HCT116 (cell line): ENCODE measurements at places on chromosomes 7 and 10. TPM values are rescaled to one million over a fixed set of nuclear protein-coding genes. Genes with fewer than 3 reads are reported as not detected.

GRCh38 chr10:15169555-15170401 lies 1.3 kb upstream of the NMT2 start:
- H3K27me3 ChIP-seq = no peaks in the 10 kb centered on the region
- no peak overlapping the region for H3K27ac ChIP-seq
- peaks cover 18% of the 10 kb centered on the region for H3K4me1 ChIP-seq
- no peaks in the 10 kb centered on the region for H3K36me3 ChIP-seq
- no peak for DNase-seq

DNA sequence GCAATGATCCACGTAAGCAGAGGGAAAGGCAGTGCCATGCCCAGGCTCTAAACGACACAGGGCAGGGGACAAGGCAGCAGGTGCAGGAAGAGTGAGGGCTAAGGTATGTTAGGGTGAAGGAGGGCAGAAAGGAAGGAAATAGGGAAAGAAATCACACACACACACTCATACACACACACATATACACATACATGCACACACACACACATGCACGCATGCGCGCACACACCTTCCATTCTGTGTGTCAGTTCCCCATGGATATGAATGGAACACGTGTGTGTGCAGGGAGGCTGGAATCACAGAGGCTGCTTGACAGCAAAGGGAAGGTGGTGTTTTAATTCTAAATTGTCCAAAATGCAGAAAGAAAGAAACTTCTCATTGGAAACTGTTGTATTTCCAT lies 6.2 kb upstream of the PHYH start:
- no peak overlapping the region for H3K4me3 ChIP-seq
- H3K27ac ChIP-seq = no peak overlapping the region
- H3K27me3 ChIP-seq = no peaks in the 10 kb centered on the region
- H3K4me1 ChIP-seq = peaks cover 11% of the 10 kb centered on the region
- no peaks in the 10 kb centered on the region for H3K36me3 ChIP-seq

DNA sequence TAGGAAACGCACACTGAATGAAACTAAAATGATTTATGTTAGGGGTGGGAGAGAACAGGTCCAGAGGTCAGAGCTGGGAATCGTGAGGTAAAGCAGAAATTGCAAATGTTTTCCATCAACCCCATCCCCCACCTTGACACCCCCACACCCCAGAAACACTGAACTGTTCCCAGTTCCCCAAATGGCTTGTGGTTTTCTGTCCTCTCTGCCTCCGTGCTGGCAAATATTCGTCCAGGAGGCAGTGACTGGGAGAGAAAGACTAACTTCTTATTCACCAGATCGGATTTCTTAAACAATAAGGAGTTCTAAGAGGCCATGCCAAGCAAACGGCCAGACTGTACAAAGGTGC lies 730 bp upstream of the RASSF4 start:
- peak overlapping the region; percentile 50 for H3K27ac ChIP-seq
- H3K36me3 ChIP-seq = no peaks in the 10 kb centered on the region
- H3K27me3 ChIP-seq = no peaks in the 10 kb centered on the region
- peaks cover 3% of the 10 kb centered on the region; the same call in 1 of the 2 replicates for H3K4me1 ChIP-seq
- peak overlapping the region; percentile 75 for H3K4me3 ChIP-seq

- H3K4me1 ChIP-seq = no peaks in the 10 kb centered on the region
- H3K27me3 ChIP-seq = no peaks in the 10 kb centered on the region; the same call in 1 of the 2 replicates
- H3K27ac ChIP-seq = no peak overlapping the region
- H3K4me3 ChIP-seq = no peak overlapping the region
- DNase-seq = no peak
- H3K36me3 ChIP-seq = no peaks in the 10 kb centered on the region
Observed at GRCh38 chr7:4056552-4057288, 625.4 kb upstream of the FOXK1 start.

GRCh38 chr10:78269060-78269459 lies 235.4 kb downstream of the RPS24 start:
- H3K27me3 ChIP-seq = no peaks in the 10 kb centered on the region; the same call in 1 of the 2 replicates
- no peak for DNase-seq
- no peak overlapping the region for H3K4me3 ChIP-seq

DNA sequence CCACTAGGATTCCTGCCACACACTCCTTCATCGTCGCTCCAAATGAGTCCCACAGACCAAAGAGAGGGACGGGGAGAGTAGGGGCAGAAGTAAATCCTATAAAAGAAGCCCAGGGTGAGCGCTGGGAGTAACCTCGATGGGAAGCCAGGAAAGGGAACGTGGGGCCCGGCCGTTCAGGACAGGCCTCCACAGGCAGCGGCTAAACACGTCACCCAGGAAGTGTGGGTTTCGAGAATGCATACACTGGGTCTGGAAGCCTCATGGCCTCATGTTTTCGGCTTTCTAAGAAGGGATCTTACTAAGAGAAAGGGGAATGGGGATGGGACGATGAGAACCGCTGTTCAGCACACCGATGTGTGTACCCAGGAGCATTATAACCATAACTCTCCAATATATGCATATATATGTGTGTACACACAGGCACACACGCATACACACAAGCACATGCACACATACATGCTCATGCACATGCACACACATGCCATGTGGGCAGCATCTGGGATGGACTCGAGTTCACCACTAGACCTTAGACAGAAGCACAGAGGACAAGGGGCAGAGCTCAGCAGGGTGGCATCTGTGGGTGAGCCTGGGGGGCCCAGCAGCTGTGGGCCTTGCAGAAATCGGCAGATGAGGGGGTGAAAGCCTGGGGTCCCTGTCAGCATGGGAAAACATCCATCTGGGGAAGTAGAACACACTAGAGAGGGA lies 14.8 kb upstream of the CNPY1 start:
- no peak overlapping the region for H3K27ac ChIP-seq
- H3K27me3 ChIP-seq = no peaks in the 10 kb centered on the region
- H3K4me1 ChIP-seq = no peaks in the 10 kb centered on the region
- no peaks in the 10 kb centered on the region for H3K36me3 ChIP-seq

GRCh38 chr10:67036808-67037207 lies 111.0 kb downstream of the LRRTM3 start:
- no peaks in the 10 kb centered on the region for H3K36me3 ChIP-seq
- DNase-seq = no peak
- no peaks in the 10 kb centered on the region for H3K27me3 ChIP-seq

The TMEM196 gene
- not detected for total RNA-seq

- peaks cover 25% of the 10 kb centered on the region for H3K4me1 ChIP-seq
- DNase-seq = no peak
- no peak overlapping the region for H3K4me3 ChIP-seq
- H3K27ac ChIP-seq = peak overlapping the region; percentile 8; the same call in 1 of the 2 replicates
- H3K27me3 ChIP-seq = no peaks in the 10 kb centered on the region
- no peaks in the 10 kb centered on the region for H3K36me3 ChIP-seq
Observed at GRCh38 chr7:101536668-101537067, 92.4 kb downstream of the MYL10 start.

- H3K27ac ChIP-seq = no peak overlapping the region
- H3K4me1 ChIP-seq = peaks cover 22% of the 10 kb centered on the region
- no peak overlapping the region for H3K4me3 ChIP-seq
- no peaks in the 10 kb centered on the region for H3K36me3 ChIP-seq
Observed at GRCh38 chr10:4280461-4281189, 495.6 kb upstream of the KLF6 start.

The RGS10 gene
- 96.7 TPM for total RNA-seq

GRCh38 chr7:93140582-93141191 lies 7.5 kb downstream of the SAMD9L start:
- no peak for DNase-seq
- no peak overlapping the region for H3K27ac ChIP-seq
- H3K4me1 ChIP-seq = no peaks in the 10 kb centered on the region
- H3K36me3 ChIP-seq = no peaks in the 10 kb centered on the region
- no peak overlapping the region for H3K4me3 ChIP-seq

GRCh38 chr10:89853781-89854191 lies 152.4 kb downstream of the KIF20B start:
- no peaks in the 10 kb centered on the region for H3K36me3 ChIP-seq
- DNase-seq = no peak
- no peak overlapping the region for H3K4me3 ChIP-seq
- no peaks in the 10 kb centered on the region for H3K4me1 ChIP-seq

The ANXA8 gene
- 0.25 TPM for total RNA-seq

The MACC1 gene
- 9.8 TPM for total RNA-seq

The WNT16 gene
- 152 TPM for total RNA-seq

DNA sequence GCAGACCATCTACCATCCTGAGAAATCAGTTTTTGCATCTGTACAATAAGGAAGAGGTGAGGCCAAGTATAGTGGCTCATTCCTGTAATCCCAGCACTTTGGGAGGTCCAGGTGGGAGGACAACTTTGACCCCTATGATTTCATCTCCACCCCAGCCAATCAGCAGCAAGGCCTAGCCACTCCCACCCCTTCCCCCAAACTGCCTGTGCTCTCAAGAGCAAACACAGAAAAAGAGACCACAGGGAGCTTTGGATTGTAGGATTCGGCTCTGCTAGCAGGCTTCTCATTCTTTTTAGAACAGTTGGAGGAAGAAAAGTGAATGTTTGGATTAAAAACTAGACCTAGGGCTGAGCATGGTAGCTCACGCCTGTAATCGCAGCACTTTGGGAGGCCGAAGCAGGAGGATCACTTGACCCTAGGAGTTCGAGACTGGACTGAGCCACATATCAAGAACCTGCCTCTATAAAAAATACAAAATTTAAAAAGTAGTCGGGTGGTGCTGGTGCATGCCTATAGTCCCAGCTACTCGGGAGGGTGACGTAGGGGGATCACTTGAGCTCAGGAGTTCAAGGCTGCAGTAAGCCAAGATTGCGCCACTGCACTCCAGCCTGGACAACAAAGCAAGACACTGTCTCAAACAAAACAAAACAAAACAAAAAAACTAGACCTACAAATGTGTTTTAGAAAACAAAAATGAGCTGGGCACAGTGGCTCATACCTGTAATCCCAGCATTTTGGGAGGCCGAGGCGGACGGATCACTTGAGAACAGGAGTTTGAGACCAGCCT lies 25.1 kb upstream of the PROSER2 start:
- H3K36me3 ChIP-seq = no peaks in the 10 kb centered on the region
- H3K27me3 ChIP-seq = no peaks in the 10 kb centered on the region
- H3K27ac ChIP-seq = no peak overlapping the region
- peaks cover 14% of the 10 kb centered on the region for H3K4me1 ChIP-seq
- no peak overlapping the region for H3K4me3 ChIP-seq

DNA sequence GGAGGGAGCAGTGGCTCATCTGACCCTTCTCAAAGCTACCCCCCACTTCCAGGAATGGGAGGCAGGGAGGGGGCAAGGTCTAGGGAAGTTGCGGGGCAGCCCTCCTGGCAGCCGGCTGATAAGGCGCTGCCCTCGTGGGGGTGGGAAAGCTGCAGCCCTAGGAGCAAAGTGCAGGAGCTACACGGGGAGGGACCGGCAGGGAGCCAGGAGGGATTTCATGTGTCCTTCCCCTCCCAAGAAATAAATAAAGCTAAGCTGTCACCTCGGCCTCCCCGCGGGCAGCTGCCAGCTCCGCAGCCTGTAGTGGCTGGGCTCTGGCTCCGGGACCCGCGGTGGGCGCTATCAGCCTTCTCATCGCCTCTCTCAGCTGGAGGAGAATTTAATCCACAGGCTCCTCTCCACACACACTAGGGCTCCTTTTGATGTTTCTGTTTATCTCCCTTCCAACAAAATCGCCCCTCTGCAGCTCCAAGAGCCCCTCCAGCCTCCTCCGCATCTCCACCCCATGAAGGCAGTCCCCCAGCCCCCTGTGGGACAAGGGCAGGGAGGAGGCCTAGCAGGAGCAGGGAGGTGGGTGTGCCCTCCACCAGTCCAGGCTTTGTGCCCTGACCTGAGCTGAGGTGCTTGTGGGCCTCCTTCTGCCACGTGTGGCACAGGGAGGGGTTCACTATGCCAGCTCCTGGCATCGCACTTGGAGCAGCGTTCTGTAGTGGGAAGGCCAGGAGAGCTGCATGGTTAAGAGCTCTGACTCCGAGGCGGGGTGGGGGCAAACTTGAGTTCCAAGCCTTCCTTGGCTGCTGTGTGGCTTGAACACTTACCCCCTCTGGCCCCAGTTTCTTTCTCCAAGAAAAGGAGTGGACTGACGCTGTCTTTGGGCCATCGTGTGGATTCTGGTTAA lies 80.5 kb downstream of the C10orf105 start:
- H3K36me3 ChIP-seq = no peaks in the 10 kb centered on the region
- no peak overlapping the region for H3K27ac ChIP-seq
- no peaks in the 10 kb centered on the region for H3K4me1 ChIP-seq
- no peaks in the 10 kb centered on the region for H3K27me3 ChIP-seq

The ADRB1 gene
- 0.89 TPM for total RNA-seq

DNA sequence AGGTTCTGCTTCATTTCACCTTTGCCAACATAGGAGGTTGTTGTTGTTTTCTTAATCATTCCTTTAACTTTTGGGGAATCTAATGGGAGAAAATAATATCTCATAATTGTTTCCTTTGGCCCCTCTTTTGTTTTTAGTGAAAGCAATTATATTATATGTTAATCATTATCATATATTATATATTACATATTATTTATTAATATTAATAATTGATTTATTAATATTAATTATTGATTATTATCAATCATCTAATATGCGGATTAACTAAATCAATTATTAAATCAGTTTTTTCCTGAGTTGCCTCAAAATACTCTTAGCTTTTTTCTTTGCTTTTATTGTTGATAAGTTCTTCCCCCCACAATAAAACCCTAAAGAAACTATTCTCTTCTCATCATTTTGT lies 443.8 kb downstream of the GATA3 start:
- no peaks in the 10 kb centered on the region for H3K27me3 ChIP-seq

The AQP1 gene
- total RNA-seq = 2.0 TPM

DNA sequence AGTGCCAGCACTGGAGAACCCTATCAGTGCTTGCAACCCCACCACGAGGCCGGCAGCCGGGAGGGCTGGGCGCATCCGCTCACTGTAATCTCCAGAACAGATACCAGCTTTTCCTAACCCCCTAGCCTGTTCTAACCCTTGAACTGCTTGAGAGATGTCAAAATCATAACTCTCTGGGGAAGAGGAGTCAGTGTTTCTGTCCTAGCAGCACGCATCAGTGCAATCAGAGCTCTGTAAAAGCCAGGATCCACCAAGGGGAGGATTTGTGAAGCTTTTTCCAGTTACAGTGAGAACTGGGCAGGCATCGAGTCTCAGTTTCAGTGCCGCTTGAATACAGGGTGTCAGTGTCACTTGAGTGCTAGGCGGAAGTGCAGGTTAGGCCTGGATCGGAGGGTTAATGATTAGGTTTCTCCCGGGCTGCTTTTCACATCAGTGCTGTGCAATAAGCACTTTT lies 104.5 kb upstream of the INSYN2A start:
- no peaks in the 10 kb centered on the region for H3K36me3 ChIP-seq
- no peak overlapping the region for H3K4me3 ChIP-seq
- H3K4me1 ChIP-seq = peaks cover 9% of the 10 kb centered on the region; the same call in 1 of the 2 replicates
- no peaks in the 10 kb centered on the region for H3K27me3 ChIP-seq
- no peak overlapping the region for H3K27ac ChIP-seq

- DNase-seq = peak; percentile 78
- peaks cover 4% of the 10 kb centered on the region; the same call in 1 of the 2 replicates for H3K4me1 ChIP-seq
- no peaks in the 10 kb centered on the region for H3K36me3 ChIP-seq
- H3K27ac ChIP-seq = no peak overlapping the region
- H3K4me3 ChIP-seq = no peak overlapping the region
Observed at GRCh38 chr10:33193057-33193700, 141.3 kb downstream of the NRP1 start.

GRCh38 chr10:74937266-74937856 lies 111.0 kb downstream of the KAT6B start:
- H3K4me1 ChIP-seq = peaks cover 11% of the 10 kb centered on the region
- no peaks in the 10 kb centered on the region for H3K27me3 ChIP-seq
- H3K36me3 ChIP-seq = no peaks in the 10 kb centered on the region
- H3K4me3 ChIP-seq = no peak overlapping the region

The AMPH gene
- not detected for total RNA-seq

- H3K4me1 ChIP-seq = no peaks in the 10 kb centered on the region
- H3K36me3 ChIP-seq = peaks cover 51% of the 10 kb centered on the region
- no peak overlapping the region for H3K27ac ChIP-seq
- DNase-seq = no peak
Observed at GRCh38 chr10:109866995-109867635, 56.2 kb downstream of the XPNPEP1 start.
